Testis (tissue), 5 donors: ENCODE measurements at places on chromosomes 2 and 18.

- no peak for DNase-seq
Observed at GRCh38 chr18:78448106-78448505, 531.5 kb upstream of the SALL3 start.

DNA sequence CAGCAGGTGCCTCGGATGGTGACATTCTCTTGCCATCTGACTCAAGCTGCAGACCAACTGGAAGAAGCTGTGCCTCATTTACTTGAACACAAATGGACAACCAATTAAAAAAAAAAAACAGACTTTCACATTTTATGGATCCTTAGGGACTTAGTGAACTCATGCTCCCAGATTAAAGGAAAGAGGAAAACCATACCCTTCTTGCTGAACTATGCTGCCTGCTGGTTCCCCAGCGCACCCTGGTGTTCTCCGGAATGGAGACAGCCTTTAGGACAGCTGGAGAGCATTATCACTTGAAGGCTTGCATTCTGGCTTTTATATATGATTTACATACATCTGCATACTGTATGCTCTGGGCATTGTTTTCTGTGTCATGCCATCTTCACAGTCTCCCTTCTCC, 370.7 kb downstream of the SLC4A3 start:
- no peak for DNase-seq

DNA sequence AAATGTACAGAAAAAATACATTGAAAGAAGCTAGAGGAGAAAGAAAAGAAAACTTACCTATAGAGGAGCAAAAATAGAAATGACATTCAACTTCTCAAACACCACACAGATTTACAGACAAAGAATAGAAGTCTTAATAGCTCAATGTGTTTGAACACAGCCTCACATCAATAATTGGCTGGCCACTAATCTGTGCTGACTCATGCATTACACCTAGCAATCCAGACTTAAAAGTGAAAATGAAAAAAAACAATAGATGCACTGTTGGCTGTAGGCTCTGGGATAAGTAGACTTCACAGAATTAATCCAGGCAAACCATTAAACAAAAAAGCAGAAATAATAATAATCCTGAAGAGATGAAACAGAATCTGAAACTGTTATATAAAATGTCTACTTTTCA, 961.3 kb upstream of the CELF4 start:
- no peak for DNase-seq

GRCh38 chr18:60292186-60292585, 80.4 kb downstream of the MC4R start:
- DNase-seq, result no peak

DNA sequence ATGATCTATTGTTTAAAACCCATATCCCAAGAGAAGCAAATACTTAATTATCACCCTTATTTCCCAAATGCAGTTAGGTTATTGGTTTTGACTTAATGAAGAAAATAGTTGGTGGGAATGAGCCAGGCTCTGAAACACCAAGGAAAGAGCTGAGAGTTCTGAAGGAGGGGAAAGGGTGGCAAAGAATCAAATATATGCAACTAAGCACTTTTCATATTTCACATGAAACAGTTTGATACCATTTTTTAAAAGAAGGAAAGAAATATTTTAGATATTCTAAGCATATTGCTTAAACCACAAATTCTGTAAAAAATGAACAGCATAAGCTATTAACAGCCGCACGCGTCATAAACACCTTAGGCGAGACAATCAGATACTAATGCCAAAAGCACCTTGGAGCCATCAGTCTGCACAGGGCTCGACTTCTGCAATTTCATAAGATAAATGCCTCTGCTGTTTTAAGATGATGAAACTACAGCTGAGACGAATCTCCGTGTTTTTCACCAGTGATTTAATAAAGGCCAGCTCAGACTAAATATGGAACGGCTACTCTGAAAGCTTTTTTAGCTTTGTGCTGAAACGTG, 371.7 kb downstream of the EN1 start:
- no peak for DNase-seq

GRCh38 chr2:230738924-230739323, 26.3 kb downstream of the CAB39 start:
- DNase-seq, result no peak
